Brain (organoid and tissue), 16 donors: ENCODE measurements at places on chromosomes 1 and 21.

DNA sequence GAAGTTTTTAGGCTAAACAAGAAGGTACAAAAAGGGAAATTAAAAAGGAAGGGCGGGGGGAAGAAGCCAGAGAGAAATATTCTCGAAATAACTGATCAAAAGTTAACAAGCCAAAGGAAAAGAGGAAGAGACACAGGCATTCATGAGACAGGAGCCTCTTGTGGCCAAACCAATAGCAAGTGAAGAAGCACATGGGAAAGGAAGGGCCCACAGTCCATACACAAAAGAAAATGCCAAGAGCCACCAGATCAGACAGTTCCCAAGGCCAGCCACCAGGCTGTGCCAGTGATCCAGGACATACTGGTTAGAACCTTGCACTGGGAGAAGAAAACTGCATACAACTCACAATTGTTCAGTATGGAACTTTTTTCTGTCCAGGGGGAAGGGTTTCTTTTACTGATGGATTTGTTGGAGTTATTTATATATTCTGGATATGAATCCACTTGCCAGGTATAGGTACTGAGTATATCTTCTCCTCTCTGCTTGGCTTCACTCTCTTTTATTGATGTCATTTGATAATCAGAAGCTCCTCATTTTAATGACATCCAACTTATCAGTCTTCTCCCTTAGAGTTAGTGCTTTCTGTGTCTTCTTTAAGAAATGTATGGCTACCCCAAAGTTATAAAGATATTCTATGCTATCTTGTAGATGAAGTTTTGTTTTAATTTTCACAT is 76.8 kb downstream of the CD46 start:
- DNase-seq: peak; percentile 45

- no peak for DNase-seq
These were observed 190.5 kb downstream of the GABPA start for GRCh38 chr21:25925064-25925800.

- DNase-seq: no peak
These were observed 35.8 kb downstream of the EVI5 start for GRCh38 chr1:92749024-92749634.

GRCh38 chr1:113905435-113905861 is 322 bp downstream of the DCLRE1B start:
- DNase-seq: no peak

DNA sequence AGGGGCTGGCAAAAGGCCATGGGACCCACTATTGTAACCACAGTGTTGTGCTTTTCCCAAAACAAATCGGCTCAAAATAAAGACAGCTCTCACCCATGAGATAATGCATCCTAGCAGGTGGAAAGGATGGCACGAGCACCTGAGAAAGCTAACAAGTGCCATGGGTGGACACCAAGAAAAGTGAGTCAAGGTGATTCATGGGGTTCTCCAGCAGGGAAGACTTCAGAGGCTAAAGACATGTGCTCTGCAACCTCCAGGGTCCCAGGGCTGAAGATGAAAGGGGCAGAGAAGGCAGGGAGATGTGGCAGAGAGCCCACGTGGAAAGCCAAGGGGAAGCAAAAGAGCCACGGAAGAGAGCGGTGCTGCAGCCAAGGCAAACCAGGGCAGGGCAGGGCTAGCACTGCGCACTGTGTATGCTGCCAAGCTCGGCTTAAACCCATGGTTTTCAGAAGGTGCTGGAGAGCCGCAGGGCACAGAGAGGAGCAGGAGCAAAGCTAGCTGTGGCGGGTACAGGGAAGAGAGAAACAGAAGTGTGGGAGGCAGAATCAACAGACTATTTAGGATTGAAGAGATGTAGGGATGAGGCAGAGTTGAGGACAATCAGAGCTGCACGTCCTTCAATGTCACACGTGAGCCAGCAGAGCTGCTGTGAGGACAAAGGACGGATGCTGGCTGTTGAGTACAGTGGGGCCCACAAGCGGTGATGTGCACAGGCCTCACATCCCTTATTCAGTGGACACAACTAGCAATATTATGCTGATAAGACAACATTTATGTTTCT is 41.8 kb upstream of the C1orf198 start:
- DNase-seq: no peak

DNA sequence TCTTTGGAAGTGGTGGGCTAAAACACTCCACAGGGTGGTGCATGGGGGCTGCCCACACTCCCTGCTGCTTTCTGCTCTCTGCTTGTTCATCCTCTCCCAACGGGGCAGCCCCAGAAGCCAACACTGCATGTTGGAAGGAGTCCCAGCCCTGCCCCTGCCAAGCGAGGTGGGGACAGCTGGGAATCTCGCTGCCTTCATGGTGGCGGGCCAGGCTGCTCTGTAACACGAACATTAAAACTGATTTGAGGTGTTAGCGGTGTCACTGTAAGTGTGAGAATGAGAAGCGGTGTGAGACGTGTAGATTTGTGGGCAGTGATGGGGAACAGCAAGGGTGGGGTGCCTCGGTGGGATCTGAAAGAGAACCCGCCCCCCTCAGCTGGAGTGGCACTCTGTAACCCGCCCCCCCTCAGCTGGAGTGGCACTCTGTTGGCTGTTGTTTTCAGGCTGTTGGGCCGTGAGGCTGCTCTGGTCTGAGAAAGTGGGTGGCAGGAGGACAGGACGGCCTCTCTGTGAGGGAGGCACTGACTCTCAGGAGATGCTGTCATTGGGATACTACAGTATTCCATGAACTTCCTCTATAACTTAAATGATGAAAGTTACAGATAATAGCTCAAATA is 80.9 kb downstream of the PCBP3 start:
- DNase-seq: peak; percentile 53

GRCh38 chr1:215710036-215710898 is 143.2 kb downstream of the KCTD3 start:
- DNase-seq: no peak

GRCh38 chr21:38625000-38625399 is 126.7 kb upstream of the ERG start:
- DNase-seq: no peak

GRCh38 chr1:107142140-107142542 is 1.3 kb downstream of the NTNG1 start:
- peak; percentile 78 for DNase-seq

- no peak for DNase-seq
These were observed 4.4 kb downstream of the ST3GAL3 start for GRCh38 chr1:43711524-43712386.

- no peak for DNase-seq
These were observed 7.0 kb downstream of the TMEM61 start for GRCh38 chr1:54987427-54987826.

DNA sequence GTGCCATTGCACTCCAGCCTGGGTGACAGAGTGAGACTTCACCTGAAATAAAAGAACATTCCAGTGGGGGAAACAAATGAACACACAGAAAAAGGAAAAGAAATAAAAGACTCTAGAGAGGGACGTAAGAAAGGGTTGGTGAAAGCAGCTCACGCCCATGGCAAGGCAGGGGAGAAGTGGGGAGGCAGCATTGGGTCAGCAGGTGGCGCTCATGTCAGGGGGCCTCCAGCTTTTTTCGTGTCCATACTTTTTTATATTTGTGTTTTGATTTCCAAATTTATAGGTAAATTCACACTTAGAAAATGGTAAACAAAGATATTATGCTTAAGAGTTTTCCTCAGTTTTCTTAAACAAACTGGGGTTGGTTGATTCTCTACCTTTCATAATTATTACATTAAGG is 45.5 kb downstream of the VPS13D start:
- peak; percentile 25 for DNase-seq

DNA sequence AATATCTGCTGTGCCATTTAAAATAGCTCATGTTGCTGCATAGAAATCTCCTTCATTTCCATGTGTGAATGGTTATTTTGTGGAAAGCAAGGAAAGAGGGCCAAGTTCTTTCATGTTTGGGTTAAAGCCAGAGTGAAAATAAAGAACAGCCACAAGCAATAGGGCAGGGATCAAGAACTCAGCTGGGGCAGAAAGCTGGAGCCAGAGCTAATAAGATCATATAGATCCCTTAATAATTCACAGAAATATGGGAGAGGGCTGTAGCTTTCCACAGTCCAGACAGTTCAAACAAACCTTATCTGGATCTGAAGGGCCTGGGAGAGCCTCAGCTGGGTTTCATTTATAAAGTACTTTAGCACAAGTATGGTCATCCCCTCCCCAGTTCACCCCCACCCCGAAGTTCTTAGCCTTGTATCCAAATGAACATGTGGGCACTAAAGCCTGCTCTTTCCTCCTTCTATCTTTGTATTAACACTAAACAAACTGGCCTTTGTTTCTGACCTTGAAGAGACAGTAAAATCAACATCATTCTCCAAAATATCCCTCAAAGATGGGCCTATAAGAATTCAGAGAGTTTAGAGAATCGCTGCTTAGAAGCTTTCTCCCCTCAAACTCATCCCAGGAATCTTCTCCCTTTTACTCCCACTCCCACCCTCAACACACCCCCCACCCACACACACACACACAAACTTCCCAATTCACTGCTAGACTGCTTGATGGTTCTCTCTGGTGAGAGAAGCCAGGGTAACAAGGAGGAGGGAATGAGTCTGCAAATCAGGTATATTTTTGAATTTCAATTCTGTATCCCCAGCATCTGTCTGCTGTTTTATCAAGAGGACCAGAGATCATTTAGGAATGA is 41.7 kb downstream of the UTP25 start:
- no peak for DNase-seq

DNA sequence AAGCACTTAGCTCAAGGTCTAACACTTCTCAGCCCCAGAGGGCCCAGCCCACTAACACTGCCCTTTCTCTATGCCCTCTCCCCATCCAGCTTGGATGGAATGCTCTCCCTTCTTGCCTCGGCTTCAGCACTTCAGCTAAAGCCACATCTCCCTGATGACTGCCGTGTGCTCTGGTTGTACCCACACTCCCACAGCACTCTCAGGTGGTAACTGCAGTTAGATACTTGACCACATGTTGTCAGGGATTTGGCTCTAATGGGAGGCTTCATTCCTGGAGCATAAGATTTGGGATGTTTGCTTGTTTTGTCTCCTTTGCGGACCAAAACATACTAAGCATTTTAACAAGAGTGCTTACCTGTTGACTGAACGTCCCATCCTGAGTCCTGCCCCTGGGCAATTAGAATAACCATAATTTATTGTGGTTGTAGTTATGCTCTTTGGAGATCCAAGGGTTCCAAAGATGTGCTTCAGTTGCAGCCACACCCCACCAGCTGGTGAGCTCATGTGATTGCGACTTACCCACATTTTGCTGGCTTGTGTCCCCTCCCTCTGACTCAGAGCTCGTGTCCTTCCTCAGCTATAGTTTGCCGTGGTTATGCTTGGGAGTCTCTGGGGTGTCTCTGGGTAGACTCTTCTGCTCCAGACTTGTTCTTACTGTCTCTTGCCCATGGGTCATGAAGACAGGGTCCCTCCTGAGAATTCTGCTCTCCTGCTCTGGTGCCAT is 7.7 kb upstream of the SLC26A9 start:
- DNase-seq: no peak

GRCh38 chr1:20987831-20988825 is 188.6 kb downstream of the EIF4G3 start:
- DNase-seq: no peak

DNA sequence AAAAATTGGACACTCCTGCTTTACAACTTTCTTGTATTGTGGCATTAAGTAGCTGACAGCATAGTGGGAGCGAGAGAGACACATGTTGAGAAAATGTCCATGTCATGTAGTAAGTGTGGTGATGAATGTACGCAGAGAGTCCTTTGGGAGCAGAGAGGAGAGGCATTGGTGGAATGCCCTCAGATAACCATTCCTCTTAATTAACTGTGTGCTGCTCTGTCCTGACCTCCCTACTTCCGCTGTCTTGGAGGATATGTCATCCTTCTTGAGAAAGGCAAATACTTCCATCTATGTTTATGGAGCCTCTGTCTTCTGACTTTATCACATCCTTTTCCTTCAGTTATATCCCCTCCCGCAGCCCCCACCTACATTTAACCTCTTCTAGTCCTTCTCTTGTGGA is 38.4 kb downstream of the F3 start:
- no peak for DNase-seq

DNA sequence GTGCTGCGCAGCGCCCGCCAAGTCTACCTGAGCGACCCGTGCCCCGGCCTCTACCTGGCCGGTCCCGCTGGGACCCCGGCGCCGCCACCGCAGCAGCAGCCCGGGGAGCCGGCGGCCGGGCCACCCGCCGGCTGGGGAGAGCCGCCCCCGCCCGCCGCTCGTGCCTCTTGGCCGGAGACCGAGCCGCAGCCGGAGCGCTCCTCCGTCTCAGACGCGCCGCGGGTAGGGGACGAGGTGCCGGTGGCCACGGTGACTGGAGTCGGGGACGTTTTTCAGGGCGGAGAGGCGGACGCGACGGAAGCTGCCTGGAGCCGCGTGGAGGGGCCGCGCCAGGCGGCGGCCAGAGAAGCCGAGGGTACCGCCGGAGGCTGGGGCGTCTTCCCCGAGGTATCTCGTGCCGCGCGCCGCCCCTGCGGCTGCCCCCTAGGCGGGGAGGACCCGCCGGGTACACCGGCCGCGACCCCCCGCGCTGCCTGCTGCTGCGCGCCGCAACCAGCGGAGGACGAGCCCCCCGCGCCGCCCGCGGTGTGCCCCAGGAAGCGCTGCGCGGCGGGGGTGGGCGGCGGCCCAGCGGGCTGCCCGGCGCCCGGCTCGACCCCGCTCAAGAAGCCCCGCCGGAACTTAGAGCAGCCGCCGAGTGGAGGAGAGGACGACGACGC is 646 bp downstream of the IER5 start:
- DNase-seq: no peak

DNA sequence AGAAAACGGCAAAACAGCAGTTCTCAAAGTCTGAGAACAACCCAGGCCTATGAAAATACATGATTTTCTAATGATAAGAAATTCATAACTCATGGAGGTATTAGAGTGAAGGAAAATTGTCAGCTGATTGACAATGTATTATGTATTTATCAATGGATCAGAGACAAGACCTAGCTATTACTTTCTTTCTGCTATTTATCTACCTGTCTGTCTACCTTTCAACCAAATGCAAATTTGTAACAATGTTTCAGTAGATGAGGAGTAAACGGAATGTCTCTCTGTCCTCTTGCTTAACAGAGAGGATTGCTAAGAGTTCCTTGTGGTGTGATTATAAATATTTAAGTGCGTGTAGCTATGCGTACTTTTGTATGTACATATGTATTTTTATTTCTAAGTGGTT is 568.7 kb upstream of the RGS18 start:
- no peak for DNase-seq

DNA sequence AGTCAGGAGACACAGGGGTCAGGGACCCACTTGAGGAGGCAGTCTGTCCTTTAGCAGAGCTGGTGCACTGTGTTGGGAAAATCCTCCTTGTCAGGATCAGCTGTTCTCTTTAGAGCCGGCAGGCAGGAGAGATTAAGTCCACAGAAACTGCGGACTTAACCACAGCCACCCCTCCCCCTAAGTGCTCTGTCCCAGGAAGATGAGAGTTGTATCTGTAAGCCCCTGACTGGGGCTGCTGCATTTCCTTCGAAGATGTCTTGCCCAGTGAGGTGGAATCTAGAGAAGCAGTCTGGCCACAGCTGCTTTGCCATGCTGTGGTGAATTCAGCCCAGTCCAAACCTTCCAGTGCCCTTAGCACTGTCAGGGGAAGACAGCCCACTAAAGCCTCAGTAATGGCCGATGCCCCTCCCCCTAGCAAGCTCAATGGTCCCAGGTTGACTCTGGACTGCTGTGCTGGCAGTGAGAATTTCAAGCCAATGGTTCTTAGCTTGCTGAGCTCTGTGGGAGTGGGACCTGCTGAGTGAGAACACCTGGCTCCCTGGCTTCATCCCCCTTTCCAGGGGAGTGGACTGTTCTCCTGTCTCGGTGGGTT is 172.8 kb downstream of the ST6GALNAC3 start:
- DNase-seq: no peak
